Right forelimb (tissue), 1 donor: ENCODE measurements at places on chromosomes 4 and X.
A peak's percentile ranks its signal among the peaks of the same experiment; 100 is the strongest.

GRCh38 chrX:150185766-150186165, 177.4 kb upstream of the MAMLD1 start:
- DNase-seq, result no peak

DNA sequence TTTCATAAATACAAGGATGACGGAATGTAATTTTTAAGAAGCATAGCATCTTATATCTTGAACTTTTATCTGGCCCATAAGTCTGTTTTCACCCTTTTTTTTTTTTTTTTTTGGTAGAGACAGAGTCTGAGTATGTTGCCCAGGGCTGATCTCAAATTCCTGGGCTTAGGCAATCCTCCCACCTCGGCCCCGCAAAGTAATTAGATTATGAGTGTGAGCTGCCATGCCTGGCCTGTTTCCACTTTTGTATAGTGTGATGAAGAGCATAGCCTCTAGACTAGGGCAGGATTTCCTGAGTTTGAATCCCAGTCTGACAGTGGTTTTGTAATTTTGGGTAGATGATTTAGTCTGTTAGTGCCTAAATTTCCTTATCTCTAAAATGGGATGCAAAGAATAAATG, 11.0 kb downstream of the STIM2 start:
- DNase-seq, result no peak

DNA sequence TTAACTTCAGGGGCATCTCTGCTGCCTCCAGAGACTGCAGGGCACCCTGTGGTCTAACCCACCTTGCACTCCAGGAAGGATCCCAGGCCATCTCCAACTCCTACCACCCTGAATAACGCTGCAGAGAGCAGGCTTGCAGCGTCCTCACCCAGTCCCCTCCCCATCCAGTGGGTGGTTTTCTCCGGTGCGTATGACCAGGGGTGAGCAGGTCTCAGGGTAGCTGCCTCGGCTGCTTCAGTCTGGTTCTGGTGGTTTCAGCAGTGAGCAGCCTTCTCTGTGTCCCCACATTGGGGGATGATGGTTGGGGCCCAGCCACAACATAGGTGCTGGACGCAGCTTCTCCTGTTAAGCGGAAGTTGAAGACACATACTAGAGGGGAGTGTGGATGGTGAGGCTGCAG, 38.6 kb upstream of the SORCS2 start:
- DNase-seq, result peak; percentile 39

DNA sequence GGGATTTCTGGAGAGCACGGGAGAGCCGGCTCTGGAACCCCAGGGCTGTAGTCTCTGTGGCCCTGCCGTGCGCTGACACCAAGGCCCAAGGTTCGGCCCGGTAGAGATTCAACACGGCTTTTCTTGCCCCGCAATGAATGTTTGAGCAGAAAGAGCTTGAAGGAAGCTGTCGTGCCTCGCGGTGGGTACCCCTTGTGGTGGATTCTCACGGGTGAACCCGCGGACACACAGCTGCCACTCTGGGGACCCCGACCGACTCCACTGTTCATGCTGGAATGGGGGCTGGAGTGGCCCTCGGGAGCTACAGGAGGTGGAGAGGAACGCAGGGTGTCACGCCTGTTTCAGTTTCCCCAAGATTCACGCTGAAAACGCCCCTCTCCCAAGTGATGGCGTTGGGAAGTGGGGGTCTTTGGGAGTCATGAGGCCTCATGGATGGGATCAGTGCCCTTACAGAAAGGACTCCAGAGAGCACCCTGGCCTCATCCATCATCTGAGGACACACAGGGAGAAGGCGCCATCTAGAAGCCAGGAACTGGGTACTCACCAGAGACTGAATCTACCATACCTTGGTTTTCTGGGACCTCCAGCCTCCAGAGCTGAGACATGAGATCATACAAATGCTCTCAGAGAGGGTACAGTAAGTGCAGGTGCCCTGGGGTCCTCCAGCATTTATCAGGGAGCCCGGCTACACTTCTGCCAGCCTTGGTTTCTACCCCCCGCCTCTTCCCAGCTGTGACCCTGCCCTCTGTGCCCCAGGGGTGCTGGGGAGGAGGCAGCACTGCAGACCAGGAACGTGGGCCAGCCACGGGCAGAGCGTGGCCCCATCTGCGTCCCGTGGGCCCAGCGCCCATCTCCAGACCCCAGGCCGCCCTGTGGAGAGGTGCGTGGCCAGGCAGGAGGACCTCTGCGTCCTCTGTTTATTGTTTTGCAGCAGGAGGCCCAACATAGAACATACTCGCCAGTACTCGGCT, 6.4 kb downstream of the SLC25A6 start:
- DNase-seq, result no peak

- no peak for DNase-seq
Measured at GRCh38 chr4:183072176-183072575, 26.9 kb upstream of the WWC2 start.

- no peak for DNase-seq
Measured at GRCh38 chr4:154534296-154534695, 15.9 kb downstream of the PLRG1 start.

DNA sequence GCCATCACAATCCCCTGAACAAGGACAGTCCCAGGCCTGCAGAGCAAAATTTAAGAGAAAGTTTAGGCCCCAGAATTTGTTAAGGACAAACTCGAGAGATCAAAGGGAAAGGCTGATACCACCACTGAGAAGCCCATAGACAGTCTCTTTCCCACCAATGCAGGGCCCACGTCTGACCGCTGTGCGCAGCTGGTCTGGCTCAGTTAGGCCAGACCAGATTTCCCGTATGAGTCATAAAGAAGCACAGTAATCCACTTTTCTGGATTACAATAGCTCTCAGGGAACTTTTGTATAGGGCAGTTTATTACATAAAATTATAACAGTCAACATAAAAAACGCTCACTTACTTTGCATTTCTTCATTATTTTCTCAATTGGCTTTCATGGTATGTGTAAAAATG, 259.5 kb downstream of the RCHY1 start:
- no peak for DNase-seq

- DNase-seq, result no peak
Measured at GRCh38 chr4:183408796-183409195, 35.6 kb upstream of the CDKN2AIP start.

GRCh38 chr4:152972821-152973628, 36.9 kb downstream of the FHDC1 start:
- peak; percentile 84 for DNase-seq

DNA sequence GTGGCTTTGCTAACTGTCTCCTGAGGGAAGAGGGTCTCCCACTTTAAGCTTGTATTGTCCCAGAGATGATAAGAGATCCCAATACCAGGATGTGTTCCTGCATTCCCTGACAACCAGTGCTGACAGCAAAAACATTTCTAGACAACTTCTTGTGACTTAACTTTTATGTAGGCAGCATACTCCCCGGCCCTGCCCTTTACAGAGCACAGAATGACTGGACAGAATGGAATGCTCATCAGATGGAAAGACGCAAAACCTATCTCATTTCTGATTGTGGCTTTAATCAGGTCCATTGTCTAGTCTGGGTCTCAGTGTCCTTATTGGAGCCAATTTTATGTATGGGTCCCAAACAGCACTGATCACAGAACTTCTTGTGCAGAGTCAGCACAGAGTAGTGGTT, 18.2 kb upstream of the PLAC1 start:
- no peak for DNase-seq

- no peak for DNase-seq
Measured at GRCh38 chr4:150909116-150909515, 106.0 kb downstream of the LRBA start.

- no peak for DNase-seq
Measured at GRCh38 chrX:20205927-20206708, 60.6 kb downstream of the RPS6KA3 start.

GRCh38 chr4:138706201-138706600, 309.4 kb upstream of the NOCT start:
- DNase-seq, result no peak

DNA sequence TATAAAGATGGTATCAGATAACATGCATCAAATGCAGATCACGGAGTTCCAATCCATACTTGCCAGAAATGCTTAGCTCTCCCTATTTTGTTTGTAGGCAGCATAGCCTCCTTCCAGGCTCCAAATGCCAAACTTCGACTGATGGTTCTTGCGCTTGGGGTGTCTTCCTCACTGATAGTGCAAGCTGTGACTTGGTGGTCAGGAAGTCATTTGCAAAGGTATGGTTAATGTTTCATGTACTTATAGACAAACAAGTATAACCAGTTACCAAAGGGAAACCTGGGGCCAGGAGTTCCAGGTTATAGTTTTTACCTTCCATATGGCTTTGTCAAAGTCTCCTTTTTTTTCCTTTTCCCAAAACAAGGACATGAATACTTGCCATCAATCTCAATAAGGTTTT, 5.3 kb downstream of the CWH43 start:
- no peak for DNase-seq

- DNase-seq, result no peak
Measured at GRCh38 chr4:141457653-141458052, 178.7 kb upstream of the IL15 start.

DNA sequence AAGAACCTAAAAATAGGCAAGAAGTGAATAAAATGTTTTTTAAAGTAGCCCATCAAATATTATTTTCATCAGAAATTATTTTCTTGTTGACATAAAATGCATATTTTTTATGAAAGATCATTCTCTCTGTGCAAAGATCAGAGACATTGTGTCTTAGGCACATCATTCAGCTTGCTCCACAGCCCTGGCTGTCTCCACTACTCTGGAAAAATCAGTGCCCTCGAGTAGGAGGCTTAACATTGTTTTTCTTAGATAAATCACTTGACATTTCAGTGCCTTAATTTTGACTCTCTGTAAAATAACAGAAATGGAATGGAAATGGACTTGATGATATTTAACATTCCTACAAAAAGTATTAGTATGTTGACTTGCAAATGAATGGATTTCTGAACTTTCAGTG, 77.9 kb downstream of the FAT4 start:
- no peak for DNase-seq

DNA sequence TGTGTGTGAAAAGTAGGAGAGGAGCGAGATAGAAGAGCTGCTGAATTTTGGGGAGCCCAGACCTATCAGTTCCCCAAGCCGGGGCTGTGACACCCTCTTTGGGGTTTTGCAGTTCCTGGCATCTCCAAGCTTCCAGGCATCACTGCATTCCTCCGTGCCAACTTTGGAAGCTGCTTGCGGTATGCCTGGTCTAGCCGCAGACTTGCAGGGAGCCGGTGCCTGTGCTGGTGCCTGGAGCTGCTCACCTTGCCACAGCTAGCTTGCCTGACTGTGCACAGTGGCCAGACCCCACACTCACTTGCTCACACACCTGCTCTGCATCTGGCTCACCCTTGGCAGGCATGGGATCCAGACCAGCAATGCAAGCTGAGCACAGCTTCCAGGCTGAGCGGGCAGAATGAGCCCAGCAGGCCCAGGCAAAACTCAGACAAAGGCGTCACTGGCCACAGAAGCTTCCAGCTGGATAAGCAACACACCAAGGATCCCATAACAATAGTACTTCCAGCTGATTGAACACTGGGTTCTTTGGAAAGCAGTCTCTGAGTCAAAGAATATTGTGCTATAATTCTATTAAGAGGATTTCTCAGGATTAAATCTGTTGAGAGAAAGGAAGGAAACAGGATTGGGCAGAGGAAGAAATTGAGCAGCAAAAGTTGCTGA, 390.9 kb downstream of the TEX13C start:
- no peak for DNase-seq

GRCh38 chr4:13920111-13920875, 292.8 kb upstream of the BOD1L1 start:
- no peak for DNase-seq

- no peak for DNase-seq
Measured at GRCh38 chr4:54497947-54498346, 159.8 kb upstream of the KIT start.

- no peak for DNase-seq
Measured at GRCh38 chr4:168522829-168523489, 26.1 kb downstream of the PALLD start.

DNA sequence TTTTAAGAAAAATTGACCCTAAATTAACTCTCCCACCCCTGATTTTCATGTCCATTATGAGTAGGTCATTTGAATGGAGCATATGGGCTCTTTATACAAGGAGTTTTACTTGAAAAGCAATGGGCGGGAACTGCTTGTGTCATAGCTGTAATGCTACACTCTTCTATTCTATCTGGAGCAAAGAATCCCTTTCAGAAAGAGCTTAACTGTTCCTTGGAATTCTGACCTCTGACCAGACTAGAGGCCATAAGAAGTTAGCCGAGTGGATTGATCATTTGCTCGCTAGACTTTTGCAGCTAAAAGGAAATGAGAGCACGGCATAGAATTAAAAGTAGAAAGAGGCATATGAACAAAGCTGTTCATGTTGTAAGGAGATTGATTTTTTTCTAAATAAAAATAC, 79.1 kb downstream of the DOCK11 start:
- DNase-seq, result no peak

- no peak for DNase-seq
Measured at GRCh38 chrX:24334461-24334860, 20.6 kb upstream of the SUPT20HL2 start.

- no peak for DNase-seq
Measured at GRCh38 chr4:80361329-80361900, 25.9 kb downstream of the CFAP299 start.

- no peak for DNase-seq
Measured at GRCh38 chr4:164706675-164707074, 47.3 kb upstream of the SMIM31 start.

- DNase-seq, result peak; percentile 99
Measured at GRCh38 chr4:133148690-133149363, at the start of gene PCDH10. Gene PCDH10, plus strand, starts transcription at chr4:133149294. Its CDS starts 847 bp downstream, at chr4:133150141.

DNA sequence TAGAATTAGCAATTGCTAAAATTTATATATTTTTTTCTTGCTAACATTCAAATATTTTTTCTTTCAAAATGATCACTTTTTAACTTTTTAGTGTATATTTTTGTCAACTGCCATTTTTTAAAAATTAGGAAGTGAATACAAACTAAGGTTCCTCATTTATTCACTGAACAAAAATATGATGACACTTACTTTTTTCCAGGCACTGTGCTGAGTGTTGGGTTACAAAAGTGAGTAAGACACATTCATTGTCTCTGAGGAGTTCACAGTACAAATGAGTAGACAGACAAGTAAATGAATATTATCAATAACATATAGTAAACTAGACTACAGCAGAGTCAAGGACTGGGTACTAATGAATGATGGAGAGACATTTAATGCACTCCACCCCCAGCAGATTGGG, 543.5 kb downstream of the PDHA2 start:
- no peak for DNase-seq

GRCh38 chrX:137212078-137212632, 178.4 kb upstream of the GPR101 start:
- DNase-seq, result no peak

- DNase-seq, result no peak
Measured at GRCh38 chrX:155611302-155611701, 1.4 kb downstream of the TMLHE start.

- DNase-seq, result no peak
Measured at GRCh38 chrX:131394384-131394783, 105.3 kb upstream of the IGSF1 start.

- no peak for DNase-seq
Measured at GRCh38 chr4:70739496-70740337, 18.0 kb downstream of the RUFY3 start.

GRCh38 chr4:185080545-185080944, 62.3 kb downstream of the HELT start:
- DNase-seq, result no peak

- DNase-seq, result no peak
Measured at GRCh38 chr4:179415037-179415846, 1973.0 kb upstream of the AGA start.

- no peak for DNase-seq
Measured at GRCh38 chrX:132443196-132444135, 45.4 kb downstream of the MBNL3 start.
